ENCODE measurements at places on chromosomes 4 and X. TPM values are rescaled to one million over a fixed set of nuclear protein-coding genes. Genes with fewer than 3 reads are reported as not detected.

The NUDT11 gene
- 4.9 TPM for polyA plus RNA-seq

The UGT2A1 gene
- not detected for polyA plus RNA-seq

The NALF2 gene
- polyA plus RNA-seq, result 0.13 TPM

The SMIM20 gene
- 68.0 TPM for polyA plus RNA-seq

The RASL11B gene
- polyA plus RNA-seq, result 12.3 TPM
